ENCODE measurements at places on chromosomes 4 and X. TPM values are rescaled to one million over a fixed set of nuclear protein-coding genes. Genes with fewer than 3 reads are reported as not detected.

The JAKMIP1 gene
- total RNA-seq = 28.9 TPM

The KLHL4 gene
- total RNA-seq = 31.4 TPM

The USP51 gene
- 4.5 TPM for total RNA-seq

The CT45A10 gene
- not detected for total RNA-seq

The FAM133A gene
- 2.4 TPM for total RNA-seq

The MMRN1 gene
- total RNA-seq = 2.4 TPM

The HUWE1 gene
- 83.2 TPM for total RNA-seq

DNA sequence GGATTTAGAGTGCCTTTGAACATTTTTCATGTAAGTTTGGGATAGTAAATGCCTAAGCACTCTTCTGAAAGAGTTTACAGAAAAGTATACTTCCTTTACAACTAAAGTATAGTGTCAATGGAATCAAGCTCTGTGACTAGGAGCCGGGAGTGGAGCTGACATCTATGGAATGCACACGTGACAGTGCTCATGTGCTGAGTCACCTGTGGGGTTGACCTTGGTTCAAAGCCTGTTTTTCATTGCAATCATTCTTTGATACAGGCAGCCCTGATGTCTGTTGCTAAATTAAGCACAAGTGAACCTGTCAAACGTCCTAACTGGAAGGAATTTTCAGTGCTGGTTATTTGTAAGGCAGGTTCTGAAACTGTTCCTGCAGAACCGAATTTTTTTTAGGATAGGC lies 82.5 kb downstream of the GPAT3 start:
- no peak for DNase-seq

GRCh38 chrX:138011468-138011867 lies 445.5 kb downstream of the ZIC3 start:
- DNase-seq = no peak

DNA sequence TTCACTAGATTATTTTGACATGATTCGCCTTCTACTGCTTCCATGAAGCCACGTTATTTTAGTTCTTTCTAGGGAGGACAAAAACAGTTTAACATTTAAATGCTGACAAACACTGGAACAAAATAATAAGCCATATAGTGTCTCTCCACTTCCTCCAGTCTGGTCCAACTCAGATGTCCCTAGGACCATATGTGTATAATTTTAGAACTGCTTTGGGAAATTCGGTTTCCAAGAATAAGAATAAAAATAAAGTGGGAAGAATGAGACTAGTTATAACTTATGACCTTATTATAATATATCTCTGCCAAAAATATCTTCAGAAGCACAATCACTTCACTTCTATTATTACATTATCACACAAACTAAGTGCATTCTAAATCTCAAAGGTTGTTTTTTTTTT lies 164.4 kb upstream of the POF1B start:
- no peak for DNase-seq

DNA sequence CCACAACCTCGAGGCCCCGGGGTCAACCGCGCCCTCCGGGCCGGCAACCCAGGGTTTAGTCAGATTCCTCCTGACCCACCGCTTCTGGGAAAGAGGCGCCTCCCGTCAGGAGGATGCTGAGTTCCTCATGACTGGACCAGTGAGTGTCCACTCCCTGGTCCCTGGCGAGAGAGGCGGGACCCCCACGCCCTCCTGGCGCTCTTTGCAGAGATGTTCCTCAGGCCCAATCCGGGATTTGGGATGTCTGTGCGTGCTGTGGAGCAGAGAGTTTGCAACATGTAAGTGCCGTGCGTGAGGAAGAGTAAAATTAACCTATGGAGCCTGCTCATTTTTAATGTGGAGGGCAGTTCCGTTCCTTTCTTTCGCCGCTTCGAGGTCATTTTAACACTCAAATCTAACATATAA lies 824 bp upstream of the UGDH start:
- DNase-seq = no peak

DNA sequence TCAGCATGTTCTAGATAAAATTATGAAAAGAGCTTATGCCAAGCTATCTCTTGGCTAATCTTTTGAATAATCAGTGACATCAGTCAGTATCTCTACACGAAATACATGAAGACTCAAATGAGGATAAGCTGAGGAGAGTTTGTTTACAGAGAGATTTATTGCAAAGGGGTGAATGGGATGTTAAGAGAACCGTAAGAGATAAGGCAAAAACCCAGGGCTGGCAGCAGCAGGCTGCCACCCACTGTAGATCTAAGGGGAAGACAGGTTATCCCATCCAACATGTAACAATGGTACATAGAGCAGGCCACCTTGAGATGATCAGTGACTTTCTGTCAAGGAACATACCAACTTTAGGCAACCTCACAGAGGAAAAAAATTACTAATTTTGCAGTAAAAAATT lies 432.1 kb upstream of the NR3C2 start:
- no peak for DNase-seq

Measured in frontal cortex (tissue), 4 donors.